ENCODE measurements at places on chromosomes 6 and 20. TPM values are rescaled to one million over a fixed set of nuclear protein-coding genes. Genes with fewer than 3 reads are reported as not detected.

The C20orf96 gene
- total RNA-seq = 10.3 TPM

The EPPIN gene
- not detected for total RNA-seq

- no peak for DNase-seq
These were observed 90.7 kb upstream of the SASH1 start for GRCh38 chr6:148251891-148252290.

- no peak for DNase-seq
These were observed 147.5 kb downstream of the PHF3 start for GRCh38 chr6:63783096-63783495.

GRCh38 chr6:161586887-161587286 is 313.0 kb upstream of the AGPAT4 start:
- no peak for DNase-seq

- DNase-seq = no peak
These were observed 21.6 kb downstream of the CALHM6 start for GRCh38 chr6:116482780-116483179.
